Jurkat, Clone E6-1 (cell line): ENCODE measurements at places on chromosomes 7 and 10.

- DNase-seq, result no peak
Measured at GRCh38 chr7:25478925-25479324, 250.6 kb upstream of the NPVF start.

DNA sequence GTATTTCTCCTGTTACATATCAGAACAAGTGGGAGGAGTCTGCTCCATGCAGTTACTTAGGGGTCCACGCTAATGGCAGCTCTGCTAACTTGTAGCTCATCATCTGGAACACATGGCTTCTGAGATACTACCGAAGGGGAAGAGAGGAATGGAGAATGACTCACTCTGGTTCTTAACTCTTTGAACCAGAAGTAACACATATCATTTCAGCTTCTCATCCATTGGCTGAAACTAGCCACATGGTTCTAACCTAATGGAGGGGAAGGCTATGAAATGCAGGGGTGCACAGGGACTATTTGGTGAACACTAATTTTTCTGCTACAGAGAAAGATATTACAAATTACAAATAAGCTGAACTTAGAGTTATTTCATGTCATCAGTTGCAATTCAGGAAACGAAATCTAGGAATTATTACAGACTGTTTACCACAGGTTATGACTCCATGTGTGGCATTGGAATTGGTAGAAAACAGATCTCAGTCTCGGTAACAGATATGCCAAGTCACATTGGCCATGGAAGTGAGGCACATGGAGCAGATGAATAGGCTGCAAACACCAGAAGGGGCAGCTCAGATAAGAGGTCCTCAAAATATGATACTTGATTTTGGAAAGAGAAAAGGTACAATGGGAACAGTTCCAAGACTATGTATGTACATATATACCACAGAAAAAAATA, 9.4 kb upstream of the KAT6B start:
- DNase-seq, result no peak

- DNase-seq, result no peak
Measured at GRCh38 chr7:157969995-157970394, 617.6 kb downstream of the PTPRN2 start.

DNA sequence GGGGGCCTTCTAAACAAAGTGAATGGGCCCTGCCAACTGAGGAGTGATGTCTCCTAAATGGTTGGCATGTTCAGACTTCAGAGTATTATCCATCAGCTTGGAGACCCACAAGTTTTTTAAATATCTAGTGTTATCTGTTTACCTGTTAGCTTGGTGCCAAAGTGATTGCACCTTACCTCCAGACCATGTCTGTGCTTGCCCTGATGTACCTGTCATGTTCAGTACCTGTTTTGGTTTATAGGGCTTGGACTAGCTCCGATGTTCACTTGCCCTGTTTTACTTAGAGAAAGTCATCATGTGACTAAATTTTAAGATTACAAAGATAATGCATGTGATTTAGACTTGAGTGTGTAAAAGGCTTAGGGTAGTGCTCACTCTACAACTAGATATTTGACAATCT, 67.7 kb downstream of the CNNM2 start:
- DNase-seq, result no peak

- no peak for DNase-seq
Measured at GRCh38 chr7:111986601-111987000, 219.6 kb downstream of the DOCK4 start.

DNA sequence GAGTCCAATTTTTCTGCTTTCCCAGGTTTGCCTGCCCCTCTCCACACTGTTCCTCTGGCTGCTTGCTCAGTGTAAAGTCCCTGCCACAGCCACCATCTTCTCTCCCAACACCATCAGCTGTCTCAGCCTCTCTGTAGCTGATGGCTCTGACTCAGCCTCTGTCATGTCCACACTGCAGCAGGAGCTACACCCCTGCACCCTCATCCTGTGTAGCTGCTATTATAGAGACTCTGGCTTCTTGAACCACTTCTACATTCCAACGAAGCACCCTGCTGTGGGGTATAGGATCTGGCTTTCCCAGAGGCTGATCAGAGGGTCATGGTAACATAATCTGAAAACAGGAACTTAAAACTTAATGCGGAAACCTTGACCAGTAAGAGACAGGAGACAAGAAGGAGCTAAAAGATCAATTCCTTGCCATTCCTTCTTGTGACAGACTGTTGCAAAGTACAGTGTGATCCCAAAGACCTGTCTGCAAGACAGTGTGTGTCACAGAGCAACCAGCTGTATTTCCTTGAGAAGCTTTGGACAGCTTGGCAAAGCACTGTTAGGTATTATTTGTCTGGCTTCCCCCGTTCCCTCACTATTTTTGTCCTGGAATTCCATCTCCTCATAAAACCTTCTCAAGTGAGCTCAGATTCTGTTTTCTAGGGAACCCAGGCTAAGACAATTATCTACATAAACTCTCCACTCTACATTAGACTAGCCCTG, 42.3 kb downstream of the NRCAM start:
- DNase-seq, result no peak

DNA sequence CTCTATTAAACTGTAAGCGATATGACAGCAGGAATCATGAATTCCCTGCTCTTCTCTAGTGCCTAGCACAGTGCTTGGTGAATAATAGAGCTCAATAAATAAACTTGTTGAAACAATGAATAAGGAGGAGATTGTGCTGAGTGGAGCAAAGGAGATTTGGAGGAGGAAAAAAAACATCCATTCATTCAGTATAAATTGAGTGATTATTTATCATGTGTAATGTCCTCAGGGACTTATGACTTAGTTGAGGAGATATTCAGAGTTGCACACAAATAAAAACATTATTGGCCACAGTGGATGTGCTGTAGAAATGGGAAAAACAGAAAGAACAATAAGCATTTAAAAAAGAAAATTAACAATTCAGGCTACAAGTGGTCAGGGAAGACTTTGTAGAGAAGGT, 125.7 kb downstream of the FOXP2 start:
- no peak for DNase-seq

- no peak for DNase-seq
Measured at GRCh38 chr10:64142395-64142794, 621.2 kb downstream of the REEP3 start.

- DNase-seq, result no peak
Measured at GRCh38 chr7:33428415-33428814, 299.1 kb downstream of the BBS9 start.
